ENCODE measurements at places on chromosomes 3 and 15.

DNA sequence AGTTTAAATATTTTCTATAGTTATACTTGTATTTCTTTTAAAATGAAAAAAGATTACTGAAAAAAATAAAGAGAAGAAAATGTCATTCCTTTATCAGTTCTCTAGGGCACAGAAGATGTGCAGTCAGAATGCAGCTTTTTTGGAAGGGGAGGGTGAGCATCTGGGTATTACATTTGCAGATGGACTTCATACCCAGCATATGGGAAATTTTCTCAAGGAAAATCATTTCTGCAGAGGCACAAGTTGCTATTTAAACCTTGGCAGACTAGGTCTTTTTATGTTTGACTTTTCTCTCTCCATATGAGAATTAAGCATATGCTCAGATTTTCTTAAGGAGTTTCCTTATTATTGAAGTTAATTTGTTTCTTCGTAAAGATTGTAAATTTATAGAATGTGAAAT is 39.5 kb upstream of the ZNF385D start:
- DNase-seq: no peak

DNA sequence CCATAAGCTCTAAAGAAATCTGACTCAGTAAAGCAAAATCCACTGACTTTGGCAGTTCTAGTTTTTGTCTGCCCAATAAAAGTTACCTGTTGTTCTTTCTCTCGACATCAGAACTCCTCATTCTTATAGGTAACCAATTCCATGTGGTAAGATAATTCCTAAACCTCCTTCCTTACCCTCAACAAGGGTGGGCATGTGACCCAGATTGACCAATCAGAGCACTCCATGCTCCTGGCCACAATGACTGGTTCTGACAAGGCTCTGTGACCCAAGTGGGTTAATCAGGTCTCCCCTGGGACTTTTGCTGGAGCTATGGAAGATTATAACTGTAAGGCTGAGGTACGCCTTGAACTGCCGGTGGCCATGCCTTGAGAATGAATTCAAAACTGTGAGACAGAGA is 31.7 kb downstream of the LINS1 start:
- no peak for DNase-seq

DNA sequence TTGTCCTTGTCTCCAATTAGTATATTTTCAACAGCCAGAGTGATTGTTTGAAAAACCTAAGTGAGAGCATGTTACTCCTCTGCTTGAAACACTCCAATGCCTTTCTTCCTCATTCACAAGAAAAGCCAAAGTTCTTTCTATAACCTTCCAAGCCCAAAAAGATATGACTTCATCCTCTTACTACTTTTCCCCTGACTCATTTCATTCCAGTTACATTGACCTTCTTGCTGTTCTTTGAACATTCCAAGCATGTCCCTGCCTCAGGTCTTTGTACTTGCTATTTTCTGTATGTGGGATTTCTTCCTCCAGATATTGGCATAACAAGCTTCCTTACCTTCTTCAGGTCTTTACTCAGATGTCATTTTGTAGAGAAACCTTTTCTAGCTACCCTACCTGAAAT is 28.3 kb downstream of the EHHADH start:
- DNase-seq: no peak

GRCh38 chr3:174287705-174288104 is 571.4 kb upstream of the NAALADL2 start:
- DNase-seq: no peak

GRCh38 chr15:38017721-38018120 is 83.3 kb downstream of the TMCO5A start:
- DNase-seq: no peak

- peak; percentile 17 for DNase-seq
These were observed 35.3 kb downstream of the CAPN7 start for GRCh38 chr3:15241341-15241740.

GRCh38 chr3:30341851-30342250 is 264.6 kb upstream of the TGFBR2 start:
- DNase-seq: no peak

GRCh38 chr3:60304112-60304511 is 947.1 kb downstream of the FHIT start:
- DNase-seq: no peak

DNA sequence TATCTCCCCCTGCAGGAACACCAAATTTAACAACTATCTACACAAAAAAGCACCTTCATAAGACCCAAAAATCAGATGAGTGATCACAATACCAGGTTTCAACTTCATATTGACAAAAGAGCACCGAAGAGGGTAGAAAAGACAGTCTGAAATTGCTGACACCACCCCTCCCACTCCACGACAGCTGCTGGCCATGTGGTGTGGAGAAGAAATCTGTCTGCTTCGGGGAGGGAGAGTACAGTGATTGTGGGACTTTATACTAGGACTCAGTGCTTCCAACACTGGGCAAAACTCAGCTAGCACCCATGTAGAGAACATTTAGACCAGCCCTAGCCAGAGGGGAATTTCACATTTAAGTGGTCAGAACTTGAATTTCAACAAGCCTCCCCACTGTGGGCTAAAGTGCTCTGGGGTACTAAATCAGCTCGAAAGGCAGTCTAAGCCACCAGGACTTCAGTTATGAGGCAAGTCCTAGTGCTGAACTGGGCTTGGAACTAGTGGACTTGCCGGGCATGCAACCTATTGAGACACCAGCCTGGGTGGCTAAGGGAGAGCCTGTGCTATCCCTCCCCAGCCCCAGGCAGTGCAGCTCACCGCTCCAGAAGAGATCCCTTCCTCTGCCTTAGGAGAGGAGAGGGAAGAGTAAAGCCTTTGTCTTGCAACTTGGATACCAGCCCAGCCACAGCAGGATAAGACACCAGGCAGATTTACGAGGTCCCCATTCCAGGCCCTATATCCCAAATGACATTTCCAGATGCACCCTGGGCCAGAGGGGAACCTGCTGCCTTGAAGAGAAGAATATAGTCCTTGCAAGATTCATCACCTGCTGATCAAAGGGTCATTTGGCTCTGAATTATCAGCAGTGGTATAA is 44.6 kb upstream of the POU1F1 start:
- no peak for DNase-seq

DNA sequence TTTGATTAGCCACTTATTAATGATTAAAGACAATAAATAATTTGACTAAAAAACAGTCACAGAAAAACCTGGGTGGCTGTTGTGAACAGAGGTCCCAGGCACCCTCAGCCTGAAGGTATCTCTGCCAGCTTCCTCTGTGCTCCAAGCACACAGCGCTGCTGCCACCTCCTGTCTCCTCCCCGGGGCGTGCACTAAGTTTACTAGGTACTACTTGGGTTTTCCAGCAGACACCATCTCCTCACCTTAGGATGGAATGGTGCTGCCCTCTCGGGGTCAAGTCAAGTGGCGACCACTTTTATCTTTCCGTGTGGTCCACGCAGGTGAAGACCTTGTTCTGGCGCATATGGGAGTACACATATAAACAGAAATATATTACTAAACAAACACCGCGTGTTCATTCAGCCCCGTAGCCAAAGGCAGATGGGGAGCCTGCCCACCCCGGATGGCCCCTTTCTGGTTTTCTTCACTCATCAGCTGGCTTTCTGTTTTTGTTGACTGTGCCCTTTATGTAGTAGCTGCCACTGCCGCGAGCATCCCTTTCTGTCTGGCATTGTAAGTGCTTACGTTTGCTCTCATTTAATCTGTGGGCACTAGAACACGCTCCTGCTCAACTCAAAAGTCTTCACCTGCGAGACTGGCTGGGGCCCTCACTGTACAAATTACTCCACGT is 128.0 kb downstream of the LRIG1 start:
- no peak for DNase-seq

DNA sequence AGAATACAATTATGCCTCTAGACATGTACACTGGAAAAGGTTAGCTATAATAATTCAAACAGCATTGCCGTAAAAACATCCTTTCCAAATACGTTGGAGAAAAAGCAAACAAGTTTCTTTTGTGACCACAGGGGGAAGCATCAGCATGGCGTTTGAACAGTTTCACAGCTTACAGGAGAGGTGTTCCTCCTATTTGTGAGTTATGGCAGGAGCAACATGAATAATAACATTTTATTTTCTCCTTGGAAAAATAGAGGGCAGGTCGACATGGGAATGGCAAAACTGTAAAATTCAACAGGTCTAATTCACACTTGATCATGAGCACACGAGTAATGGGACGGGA is 39.7 kb upstream of the GADL1 start:
- DNase-seq: no peak

GRCh38 chr3:48897460-48898376 is 964 bp downstream of the SLC25A20 start:
- DNase-seq: no peak

DNA sequence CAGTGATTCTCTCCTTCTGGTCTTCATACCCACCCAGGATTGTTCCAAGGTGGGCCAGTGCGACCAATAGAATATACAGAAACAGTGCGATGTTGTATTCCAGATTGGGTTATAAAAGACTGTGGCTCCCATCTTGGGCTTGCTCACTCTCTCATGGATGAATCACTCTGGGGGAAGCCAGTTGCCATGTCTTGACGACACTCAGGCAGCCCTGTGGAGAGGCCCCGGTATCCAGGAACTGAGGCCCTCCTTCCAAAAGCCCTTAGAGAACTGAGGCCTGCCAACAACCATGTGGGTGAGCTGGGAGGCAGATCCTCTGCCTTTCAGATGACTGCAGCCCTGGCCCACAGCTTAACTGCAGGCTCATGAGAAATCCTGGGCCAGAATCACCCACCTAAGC is 57.2 kb downstream of the SH3GL3 start:
- no peak for DNase-seq

DNA sequence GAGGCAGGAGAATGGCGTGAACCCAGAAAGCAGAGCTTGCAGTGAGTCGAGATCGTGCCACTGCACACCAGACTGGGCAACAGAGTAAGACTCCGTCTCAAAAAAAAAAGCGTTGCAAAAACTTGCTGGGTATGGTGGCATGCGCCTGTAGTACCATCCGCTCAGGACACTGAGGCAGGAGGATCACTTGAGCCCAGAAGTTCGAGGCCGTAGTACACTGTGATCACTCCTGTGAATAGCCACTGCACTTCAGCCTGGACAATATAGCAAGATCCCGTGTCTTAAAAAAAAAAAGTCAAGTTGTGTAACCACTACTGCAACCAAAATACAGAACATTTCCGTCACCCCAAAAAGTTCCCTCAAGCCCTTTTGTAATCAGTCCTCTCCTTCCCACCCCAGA is 1.5 kb downstream of the ARPC4 start:
- DNase-seq: no peak

DNA sequence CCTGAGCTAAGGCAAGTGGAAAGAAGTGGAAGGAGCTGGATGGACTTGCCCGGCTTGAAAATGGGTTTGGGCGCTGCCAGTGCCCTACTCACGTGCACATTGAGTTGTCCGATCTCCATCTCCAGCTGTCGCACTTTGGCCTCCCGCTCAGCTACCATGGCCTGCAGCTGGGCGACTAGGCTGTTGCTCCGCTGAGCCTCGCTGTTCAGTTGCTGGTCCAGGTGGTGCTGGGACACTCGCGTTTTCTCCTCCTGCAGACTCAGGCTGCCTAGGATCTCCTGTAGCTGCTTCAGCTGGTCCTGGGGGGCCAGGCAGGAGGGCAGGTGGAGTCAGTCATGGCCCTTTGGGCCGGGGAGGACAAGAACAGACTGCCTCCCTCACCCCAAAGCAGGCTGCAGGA is 33.0 kb upstream of the HHATL start:
- no peak for DNase-seq

DNA sequence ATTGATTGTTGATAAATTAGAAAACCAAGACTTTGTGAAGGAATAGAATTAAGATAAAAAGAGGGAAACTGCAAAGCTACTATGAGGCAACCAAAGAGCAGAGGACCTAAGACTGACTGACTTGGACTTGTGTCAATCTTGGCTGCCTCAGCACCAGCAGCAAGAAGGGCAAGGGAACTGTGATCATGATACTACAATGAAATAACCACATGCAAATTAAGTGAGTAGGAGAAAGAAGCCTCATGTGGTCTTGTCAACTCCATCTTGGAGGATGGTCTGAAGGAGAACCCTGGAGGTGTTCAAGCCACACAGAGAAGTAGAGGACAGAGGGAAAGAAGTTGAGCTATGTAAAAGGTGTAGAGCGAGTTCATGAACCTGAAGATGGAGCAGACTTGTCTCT is 47.3 kb upstream of the THRB start:
- no peak for DNase-seq
